ENCODE measurements at places on chromosomes 7 and 10.

DNA sequence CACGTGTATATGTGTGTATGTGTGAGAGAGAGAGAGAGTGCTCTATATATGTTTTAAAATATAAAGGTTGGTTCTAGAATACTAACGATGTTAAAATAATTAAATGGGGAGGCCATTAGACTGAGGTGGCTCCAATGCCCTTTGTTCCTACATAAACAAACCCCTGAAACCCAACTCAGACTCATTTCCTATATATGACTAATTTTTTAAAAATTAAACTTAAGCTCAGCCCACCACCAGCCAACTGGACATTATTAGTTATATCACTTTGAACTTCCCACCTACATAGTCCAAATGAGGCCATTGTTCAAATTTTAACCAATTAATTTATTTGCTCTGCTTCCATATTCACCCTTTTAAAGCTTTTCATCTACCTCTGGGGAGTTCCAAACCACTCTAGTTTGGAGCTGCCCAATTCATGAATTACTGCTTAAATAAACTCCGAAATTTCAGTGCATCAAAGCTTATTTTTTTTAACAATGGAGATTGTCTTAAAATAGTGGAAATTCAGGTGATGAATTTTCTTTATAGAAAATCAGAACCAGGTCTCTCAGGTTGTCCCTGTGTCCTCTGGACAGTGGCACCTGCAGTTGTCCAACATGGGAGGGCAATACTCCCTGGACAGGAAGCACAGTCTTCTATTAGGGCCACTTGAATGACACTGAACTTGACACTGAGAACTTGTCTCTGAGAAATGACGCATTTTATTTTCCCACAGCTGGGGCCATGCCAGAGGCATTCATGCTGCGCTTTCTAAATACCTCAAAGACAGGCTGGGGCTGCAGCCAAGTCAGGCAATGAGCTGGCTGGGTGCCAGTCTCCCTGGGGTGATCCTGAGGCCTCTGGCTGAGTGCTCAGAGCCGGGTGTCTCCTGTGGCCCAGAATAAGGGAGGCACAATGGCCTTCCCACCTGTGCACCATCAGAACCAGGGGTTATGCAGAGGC, 109.5 kb upstream of the TMEM72 start:
- peak; percentile 83 for DNase-seq

DNA sequence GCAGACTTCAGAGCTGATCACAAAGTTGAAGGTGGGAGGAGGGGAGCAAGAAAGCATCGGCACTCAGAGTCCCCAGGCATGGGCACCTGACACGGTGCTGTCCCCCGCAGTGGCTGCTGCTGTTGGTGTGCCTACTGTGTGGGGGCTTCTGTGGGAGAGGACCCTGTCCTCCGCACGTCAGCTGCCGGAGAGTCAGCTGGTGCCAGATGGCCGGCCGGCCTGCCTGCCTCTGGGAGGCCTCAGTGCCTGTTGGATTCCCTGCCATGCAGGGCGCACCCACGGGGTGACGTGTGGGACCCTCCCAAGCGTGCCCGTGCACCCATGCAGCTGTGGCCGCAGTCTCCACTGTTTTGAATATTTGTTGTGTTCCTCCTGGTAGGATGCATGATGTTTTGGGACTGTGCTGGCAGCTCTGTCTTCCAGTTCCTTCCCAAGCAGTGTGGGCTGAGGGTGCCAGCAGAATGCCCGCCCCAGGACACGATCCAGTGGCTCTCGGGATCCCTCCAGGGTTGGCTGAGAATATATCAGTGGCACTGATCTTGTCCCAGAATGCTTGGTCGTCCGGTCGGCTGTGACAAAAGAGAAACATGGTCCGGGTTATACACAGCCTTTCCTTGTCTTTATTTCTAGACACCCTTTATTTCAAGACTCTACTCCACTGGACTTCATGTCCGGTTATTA, 185.6 kb downstream of the MGMT start:
- DNase-seq, result no peak

GRCh38 chr7:80357530-80357929, 154.3 kb downstream of the GNAT3 start:
- peak; percentile 39 for DNase-seq

GRCh38 chr7:95716357-95717122, 55.8 kb upstream of the DYNC1I1 start:
- no peak for DNase-seq

- DNase-seq, result no peak
Observed at GRCh38 chr10:43393606-43394360, 15.2 kb downstream of the HNRNPF start.

All from fibroblast of the conjunctiva (primary cell).